Astrocyte (in vitro differentiated cells and primary cell): ENCODE measurements at places on chromosomes 6 and 20.

- DNase-seq, result no peak
Measured at GRCh38 chr6:135163440-135163738, 17.7 kb upstream of the MYB start.

- peak; percentile 2 for DNase-seq
Measured at GRCh38 chr20:54680872-54681619, 205.7 kb downstream of the DOK5 start.

DNA sequence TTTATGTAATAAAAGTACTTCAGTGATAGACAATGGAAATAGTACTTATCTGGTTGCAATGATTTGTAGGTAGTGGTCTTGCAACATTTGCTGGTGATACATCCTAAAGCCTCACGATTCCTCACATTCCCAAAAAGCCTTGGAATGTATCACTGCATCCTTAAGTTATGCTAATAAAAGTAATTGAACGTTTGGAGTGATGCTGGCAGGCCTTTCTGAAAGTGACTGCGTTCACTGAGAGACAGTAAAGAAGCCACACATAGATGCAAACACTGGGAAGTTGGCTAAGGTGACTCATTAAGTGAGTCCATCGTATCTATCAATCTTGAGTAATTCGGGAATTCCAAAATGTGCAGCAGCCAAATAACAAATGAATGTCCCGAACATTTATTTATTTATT is 444.1 kb upstream of the SOX4 start:
- DNase-seq, result peak; percentile 89

- DNase-seq, result no peak
Measured at GRCh38 chr6:37862430-37862829, 42.9 kb downstream of the ZFAND3 start.
